ENCODE measurements at places on chromosomes 11 and 22.

DNA sequence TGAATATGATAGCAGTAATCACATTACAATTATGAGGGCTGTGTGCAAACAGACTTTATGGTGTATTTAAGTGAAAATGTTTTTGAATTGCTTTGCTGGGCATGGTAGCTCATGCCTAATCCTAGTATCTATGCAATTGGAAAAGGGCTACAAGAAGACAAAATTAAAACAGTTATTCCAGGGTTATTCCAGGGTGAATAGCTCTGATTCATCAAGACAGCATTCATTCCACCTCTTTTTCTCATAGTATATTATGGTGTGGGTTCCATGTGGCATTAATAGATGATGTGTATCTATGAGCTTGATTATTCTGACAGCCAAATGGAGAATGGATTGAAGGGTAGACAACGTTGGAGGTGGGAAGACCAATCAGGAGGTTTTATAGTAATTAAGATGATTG lies 12.1 kb upstream of the SIDT2 start:
- no peak for DNase-seq

DNA sequence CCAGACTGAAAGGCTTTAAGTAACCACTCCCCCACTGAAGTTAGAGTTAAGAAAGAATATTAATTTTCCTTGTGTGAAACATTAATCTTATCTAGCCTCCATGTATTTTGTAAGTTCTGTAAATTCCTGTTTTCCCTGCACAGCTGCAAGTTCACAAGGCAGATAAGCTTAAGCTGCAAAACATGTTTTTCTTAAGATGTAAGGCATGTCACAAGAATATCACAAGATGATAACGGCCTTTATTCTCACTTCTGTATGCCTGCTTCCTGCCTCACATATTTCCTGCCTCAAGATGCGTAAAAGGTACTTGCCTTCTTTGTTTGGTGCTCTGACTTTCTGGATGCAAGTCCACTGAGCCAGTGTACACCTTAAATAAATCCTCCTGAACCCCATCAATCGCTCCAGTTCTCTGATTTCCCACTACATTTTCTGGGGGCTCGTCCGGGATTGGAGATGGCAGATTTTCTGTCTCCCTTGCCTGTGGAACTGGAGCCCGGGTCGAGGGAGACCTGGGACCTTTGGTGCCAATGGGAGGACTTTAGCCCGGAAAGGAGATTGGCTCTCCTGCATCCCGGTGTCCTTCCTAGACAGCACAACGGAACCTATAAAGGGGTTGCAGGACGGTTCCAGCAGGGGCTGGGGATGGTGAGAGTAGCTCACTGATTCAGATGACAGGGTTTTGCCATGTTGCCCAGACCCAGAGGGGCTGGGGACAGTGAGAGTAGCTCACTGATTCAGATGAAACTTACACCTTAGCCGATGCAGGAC lies 30.2 kb downstream of the PPARA start:
- no peak for DNase-seq

DNA sequence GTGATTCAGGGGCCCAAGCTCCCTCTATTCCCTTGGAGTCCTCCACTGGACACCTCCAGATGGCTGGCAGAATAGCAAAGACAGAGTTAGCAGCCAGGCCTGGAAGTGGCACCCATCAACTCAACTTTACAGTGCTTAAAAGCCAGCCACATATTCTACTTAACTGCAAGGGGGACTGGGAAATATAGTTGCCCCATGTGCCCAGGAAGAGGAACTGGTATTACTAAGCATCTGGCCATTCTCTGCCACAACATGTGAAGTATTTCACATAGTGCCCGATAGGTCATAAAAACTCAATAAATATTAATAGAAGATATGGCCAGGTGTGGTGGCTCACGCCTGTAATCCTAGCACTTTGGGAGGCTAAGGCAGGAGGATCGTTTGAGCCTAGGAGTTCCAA lies 5.5 kb upstream of the IL10RA start:
- no peak for DNase-seq

GRCh38 chr11:118705111-118705741 lies 25.8 kb upstream of the TREH start:
- peak; percentile 35 for DNase-seq

GRCh38 chr11:129989149-129989813 lies 13.4 kb downstream of the PRDM10 start:
- DNase-seq, result no peak
